ENCODE measurements at places on chromosomes 2 and 18. TPM values are rescaled to one million over a fixed set of nuclear protein-coding genes. Genes with fewer than 3 reads are reported as not detected.

DNA sequence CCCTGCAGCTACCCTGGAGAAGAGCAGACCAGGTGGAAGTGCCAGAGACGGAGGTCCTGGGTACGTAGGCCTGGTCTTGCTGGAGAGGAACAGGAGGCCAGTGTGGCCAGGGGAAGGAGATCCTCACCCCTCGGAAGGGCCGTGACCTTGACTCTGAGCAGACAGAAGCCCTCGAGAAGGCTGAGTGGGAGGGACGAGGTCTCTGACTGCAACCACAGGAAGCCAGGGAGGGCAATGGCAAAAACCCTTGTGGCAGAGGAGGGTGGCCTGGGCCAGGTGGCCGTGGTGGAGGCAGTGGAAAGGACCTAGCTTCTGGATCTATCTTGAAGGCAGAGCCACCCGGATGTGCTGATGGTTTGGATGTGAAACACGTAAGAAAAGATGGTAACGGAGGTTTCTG is 28.1 kb downstream of the THAP4 start:
- DNase-seq: no peak

GEN1 gene
- 8.8 TPM for total RNA-seq

DNA sequence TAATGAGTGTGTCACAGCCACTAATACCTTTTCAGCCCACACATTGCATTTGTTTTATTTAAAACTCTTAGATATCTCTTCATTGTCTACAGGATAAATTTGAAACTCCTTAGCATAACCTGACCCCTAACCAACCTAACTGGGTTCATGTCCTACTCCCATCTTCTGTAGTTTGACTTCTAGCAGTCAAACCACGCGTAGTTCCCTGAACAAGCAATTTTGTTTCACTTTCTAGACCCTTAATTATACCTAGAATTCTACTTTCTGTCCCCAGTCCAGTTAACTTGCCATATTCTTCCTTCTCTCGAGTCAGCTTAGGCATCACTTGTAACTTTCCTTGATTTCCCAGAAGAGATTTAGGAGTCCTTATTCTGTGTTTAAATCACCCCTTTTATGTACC is 55.1 kb downstream of the RBBP8 start:
- DNase-seq: no peak

GRCh38 chr2:108145557-108146326 is 94.0 kb upstream of the SULT1C3 start:
- no peak for DNase-seq

DNA sequence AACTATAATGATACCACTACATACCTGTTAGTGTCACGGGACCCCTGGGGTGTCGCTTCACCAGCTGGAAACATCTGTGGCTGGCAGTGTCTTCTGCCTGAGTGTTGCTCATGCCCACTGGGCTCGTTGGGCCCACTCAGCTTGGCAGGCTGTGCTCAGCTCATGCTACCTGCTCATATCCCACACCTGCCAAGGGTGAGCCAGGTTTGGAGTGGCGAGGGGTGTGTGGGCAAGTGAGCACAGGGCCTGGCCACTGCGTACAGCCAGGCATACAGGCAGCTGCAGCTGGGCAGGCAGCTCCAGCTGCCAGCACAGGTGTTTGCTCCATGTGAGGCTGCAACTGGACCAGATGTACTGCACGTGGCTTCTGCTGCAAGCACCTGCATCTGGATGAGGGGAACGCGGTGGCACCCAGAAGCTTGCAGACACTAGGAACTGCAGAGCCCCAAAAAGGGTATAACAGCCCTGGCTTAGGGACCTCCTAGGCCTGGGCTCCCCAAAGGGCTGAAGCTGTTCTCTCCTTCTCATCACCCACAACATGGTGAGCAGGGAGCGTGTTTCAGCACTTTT is 70.1 kb downstream of the SUCLG1 start:
- DNase-seq: no peak

DNA sequence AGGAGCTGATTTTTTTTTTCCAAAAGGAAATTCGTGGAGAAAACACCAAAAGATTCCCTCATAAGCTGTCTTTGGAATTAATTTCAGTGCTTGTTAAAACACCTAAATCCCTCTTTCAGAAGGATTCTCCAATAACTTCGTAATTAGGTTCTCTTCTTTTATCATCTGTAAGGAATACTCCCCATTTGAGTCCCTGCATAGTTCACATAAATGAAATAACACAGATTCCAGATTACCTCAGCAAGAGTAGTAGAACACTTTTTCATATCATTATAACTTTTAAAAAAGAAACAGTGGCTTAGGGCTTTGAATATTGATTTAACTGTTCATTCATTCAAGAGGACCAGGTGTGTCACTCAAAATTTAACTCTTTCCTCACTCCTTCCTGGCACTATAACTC is 55.5 kb downstream of the ARHGAP28 start:
- no peak for DNase-seq

GRCh38 chr2:71502941-71503738 is 49.8 kb downstream of the DYSF start:
- DNase-seq: no peak

- DNase-seq: no peak
These were observed 64.0 kb downstream of the INPP4A start for GRCh38 chr2:98508709-98509066.

GRCh38 chr2:96584017-96584416 is 47.5 kb downstream of the ARID5A start:
- no peak for DNase-seq

DNA sequence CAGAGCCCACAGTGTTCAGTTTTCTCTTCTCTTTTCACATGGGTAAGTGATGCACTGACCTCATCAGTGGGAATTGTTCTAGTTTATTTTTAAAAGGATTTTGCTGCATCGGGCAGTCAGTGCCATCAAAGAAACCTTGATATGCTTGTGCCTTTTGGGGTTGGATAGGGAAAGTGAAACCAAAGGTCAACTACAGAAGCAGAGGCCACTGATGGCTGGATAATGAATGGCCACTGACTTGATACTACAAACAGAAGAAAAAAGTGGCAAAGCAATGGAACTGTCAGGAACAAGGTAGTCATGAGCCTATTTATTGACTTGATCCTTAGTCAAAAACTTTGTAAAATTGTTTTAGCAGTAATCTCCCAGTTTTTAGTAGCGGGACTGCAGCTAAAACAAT is 636.3 kb upstream of the ZEB2 start:
- DNase-seq: no peak

- no peak for DNase-seq
These were observed 2.1 kb downstream of the FBLN7 start for GRCh38 chr2:112140205-112140802.

DNA sequence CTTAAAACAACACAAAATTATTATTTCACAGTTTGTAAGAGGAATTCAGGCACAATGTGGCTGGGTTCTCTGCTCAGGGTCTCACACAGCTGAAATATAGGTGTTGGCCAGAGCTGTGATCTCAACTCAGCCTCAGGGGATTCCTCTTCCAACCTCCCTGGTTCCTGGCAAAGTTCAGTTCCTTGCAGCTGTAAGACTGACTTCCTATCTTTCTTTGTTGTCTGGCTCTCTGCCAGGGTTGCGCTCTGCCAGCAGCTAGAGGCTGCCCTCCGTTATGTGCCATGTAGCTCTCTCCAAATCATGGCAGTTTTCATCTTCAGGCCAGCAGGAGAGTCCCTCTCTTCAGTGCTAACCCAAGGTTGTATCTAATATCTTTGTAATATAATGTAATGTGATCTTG is 272.5 kb upstream of the KCNJ3 start:
- no peak for DNase-seq

GRCh38 chr2:46669996-46670793 is 190.8 kb downstream of the TMEM247 start:
- no peak for DNase-seq

- DNase-seq: no peak
These were observed 110.5 kb downstream of the GATA6 start for GRCh38 chr18:22279741-22280452.

DNA sequence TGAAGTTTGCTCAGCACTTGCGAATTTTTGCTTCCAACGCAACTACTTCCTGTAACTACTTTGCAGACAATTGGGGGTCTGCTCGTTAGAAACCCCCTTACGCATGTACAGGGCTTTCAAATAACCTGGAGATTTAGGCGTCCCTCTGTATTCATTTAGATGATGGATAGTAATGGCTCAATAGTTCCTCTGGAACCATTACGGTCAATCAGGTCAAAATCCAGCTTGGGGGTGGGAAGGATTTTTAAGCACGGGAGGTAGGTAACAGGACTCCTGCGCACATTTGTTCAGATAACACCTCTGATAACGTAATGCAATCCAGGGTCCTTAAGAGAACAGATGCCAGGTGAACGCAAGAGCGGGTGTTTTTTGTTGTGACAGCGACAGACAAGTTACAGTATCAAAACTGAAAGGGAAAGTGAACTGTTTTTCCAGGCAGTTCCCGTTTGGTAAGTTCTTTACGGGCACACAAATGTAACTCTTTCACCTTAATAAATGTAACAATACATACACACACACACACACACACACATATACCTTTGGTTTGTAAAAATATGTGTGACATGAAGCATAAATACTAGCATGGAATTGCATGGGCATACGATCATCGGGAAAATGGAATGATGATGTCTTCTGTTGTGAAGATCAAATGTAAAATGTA is 3.8 kb upstream of the OSR1 start:
- DNase-seq: no peak

DNA sequence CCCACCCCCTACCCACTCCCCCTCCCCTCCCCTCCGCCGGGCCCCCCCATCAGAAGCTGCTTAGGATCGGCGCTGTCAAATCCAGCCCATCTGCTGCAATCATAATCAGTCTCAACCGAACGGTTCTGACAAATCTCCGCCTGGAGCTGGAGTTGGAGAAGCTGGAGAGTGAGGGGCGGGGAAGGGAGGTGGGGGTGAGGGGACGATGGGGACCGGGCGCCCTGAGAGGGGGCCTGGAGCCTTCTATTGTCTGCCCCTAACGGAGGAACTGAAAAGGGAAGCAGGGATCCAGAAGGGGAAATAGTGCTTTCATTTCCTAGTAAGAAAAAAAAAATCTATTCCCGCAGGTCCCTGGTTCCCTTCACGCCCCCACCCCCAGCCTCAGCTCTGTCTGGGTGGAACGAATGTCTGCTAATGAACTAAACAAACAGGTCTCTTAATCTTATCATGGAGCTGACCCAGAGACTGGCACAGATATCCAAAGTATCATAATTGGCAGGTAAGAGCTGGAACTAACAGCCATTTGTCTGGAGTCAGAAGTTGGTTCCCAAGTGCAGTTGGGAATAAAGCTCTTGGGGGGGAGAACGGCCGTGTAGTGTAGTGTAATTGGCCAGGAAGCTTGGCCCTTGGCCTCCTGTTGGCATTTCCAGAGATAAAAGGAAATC is 301.2 kb downstream of the NCKAP5 start:
- DNase-seq: no peak

GRCh38 chr2:72153026-72153791 is 5.5 kb upstream of the CYP26B1 start:
- DNase-seq: no peak

DNA sequence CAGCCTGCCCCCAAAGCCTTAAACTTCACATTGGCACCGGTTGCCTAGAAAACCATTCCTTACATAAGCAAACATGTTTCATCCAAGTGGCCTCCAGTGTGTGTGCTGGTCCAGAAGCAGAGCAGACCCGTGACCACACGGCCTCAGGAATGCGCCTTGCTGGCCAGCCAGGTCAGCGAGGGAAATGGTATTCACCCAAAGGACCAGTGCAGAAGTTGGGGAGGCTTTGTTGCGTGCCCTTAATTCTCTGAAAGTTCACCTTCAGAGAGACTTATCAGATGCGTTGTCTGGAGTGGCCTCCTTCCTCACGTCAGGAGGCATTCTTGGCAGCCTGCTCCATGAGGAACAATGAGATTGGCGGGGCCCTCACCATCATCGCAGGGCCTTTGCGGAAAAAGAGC is 25.9 kb downstream of the NRP2 start:
- no peak for DNase-seq
